ENCODE measurements at places on chromosomes 5 and 9.

DNA sequence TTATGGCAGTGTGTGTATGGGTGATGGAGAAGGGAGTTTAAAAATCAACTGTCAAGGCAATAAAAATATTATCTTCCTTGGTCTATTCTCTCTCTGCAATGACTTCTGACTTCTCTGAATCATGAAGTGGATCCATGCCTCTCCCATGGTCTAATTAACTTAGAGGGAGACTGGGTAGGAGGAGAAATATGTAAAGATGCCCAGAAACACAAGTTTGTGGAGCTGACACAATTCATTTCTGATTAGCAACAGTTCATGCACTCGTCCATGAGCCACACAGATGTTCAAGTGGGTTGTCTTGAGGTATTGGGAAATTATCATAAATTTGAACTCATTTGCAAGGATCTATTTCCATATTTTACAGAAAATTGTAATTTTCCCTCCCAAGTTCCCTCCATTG is 38.1 kb downstream of the INSYN2B start:
- DNase-seq = no peak

GRCh38 chr9:116345817-116346216 is 192.2 kb downstream of the PAPPA start:
- DNase-seq = no peak

GRCh38 chr9:125989090-125989501 is 241.9 kb downstream of the PBX3 start:
- no peak for DNase-seq

- DNase-seq = no peak
Observed at GRCh38 chr5:160452795-160453194, 31.1 kb downstream of the PTTG1 start.

DNA sequence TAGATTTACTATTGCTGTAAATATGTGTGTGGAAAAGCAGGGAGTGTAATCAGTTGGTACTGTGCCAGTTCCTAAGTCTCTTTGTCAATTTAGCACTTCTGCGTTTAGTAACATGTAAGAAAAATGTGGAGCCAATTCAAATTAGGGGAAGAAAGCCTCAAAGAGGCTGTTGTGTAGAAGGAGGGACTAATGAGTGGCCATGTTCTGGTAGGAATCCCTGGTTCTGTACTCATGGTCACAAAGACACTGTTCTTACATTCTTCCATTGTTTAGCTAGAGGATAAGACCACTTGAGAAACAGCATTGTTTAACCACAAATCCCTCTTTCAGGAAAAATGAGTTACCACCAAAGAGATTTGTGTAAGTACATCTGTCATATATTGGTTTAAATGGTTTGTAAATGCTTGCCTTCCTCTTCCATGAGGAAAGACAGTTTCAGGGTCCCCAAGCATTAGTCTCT is 14.9 kb downstream of the ARHGEF28 start:
- DNase-seq = no peak

GRCh38 chr5:57858905-57859304 is 376.3 kb upstream of the ACTBL2 start:
- DNase-seq = no peak

All from SIG-M5 (cell line).